ENCODE measurements at places on chromosomes 5 and 9. TPM values are rescaled to one million over a fixed set of nuclear protein-coding genes. Genes with fewer than 3 reads are reported as not detected.

- no peak for DNase-seq
These were observed 4.0 kb downstream of the TTLL11 start for GRCh38 chr9:122088880-122089706.

CDHR2 gene
- polyA plus RNA-seq, result 0.37 TPM

GRCh38 chr9:110048976-110049698 is 158.8 kb downstream of the C9orf152 start:
- DNase-seq, result no peak

DNA sequence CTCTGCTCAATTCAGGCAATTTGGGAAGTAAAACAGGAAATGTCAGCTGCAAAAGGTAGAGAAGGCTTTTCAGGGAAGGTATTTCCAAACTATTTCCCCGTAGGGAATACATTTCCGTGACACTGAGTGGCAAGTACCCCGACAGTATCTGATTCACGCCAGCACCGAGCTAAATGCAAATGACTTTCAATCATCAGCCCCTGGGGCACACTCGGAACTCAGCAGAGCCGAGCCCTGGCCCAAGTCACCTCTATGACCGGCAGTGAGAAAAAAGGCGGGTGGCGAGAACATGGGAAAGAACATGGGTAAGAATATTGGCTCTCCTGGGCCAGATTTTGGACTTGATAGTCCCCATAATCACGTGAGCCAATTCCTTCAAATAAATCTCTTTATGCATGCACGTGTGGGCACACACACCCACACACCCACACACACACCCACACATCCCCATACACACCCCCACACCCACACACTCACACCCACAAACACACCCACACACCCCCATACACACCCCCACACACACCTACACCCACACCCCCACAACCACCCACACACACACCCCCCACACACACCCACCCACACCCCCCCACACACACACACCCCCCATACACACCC is 43.0 kb downstream of the COL23A1 start:
- no peak for DNase-seq

GRCh38 chr9:121757281-121757585 is 105.8 kb downstream of the DAB2IP start:
- no peak for DNase-seq

DNA sequence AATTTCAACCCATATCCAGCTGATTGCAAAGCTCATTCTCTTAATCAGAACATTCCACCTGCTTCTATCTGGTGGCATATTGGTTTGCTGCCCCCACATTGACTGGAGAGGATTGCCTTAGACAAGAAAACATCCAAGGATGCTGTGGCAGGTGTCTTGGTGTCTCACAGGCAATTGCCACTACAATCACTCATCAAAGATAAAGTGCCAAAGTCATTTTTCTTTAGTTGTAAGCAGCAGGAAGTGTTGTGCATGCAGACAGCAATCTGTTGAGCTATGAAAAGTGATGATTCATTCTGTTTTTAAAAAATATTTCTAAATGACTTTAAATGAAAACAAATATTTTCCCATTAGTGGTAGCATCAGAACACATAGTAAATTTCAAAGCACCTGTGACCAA is 53.9 kb downstream of the CDH6 start:
- no peak for DNase-seq

- DNase-seq, result no peak
These were observed 184.4 kb upstream of the SLC12A2 start for GRCh38 chr5:127899214-127899610.

DRD1 gene
- polyA plus RNA-seq, result not detected

- no peak for DNase-seq
These were observed 48.3 kb downstream of the TTC1 start for GRCh38 chr5:160057256-160057655.

DNA sequence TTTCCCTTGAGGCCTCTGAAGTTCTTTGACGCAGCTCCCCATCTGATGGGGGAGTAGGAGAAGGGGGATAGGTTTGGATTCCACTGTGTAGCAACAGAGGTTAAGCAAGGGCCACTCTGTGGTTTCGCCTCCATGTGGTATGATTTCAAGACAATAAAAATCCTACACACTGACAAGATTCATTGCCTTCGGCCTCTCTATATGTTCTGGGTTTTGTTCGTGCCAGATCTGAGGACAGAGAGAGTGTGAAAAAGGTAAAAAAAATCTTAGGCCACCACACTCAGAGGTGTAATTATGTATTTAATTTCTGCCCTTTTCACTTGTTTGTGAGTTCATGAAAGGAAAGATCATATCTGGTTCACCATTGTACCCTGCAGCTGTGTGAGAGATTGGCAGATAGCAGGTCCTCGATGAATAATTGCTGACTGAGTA is 715.2 kb upstream of the ZNF608 start:
- DNase-seq, result no peak

- DNase-seq, result no peak
These were observed 128.0 kb downstream of the SLC1A3 start for GRCh38 chr5:36734422-36734821.

SLC2A6 gene
- polyA plus RNA-seq, result 23.0 TPM

RCL1 gene
- polyA plus RNA-seq, result 46.8 TPM

TRIM36 gene
- polyA plus RNA-seq, result 0.12 TPM

GRCh38 chr9:126218359-126219125 is 108.1 kb upstream of the MVB12B start:
- no peak for DNase-seq

- no peak for DNase-seq
These were observed 33.1 kb upstream of the ORM1 start for GRCh38 chr9:114289571-114290481.

PCDHGB7 gene
- 0.37 TPM for polyA plus RNA-seq

GRCh38 chr9:131418143-131419025 is 24.5 kb downstream of the PRRC2B start:
- DNase-seq, result no peak

- DNase-seq, result no peak
These were observed 4.0 kb upstream of the TMEM250 start for GRCh38 chr9:136122425-136123383.

DNA sequence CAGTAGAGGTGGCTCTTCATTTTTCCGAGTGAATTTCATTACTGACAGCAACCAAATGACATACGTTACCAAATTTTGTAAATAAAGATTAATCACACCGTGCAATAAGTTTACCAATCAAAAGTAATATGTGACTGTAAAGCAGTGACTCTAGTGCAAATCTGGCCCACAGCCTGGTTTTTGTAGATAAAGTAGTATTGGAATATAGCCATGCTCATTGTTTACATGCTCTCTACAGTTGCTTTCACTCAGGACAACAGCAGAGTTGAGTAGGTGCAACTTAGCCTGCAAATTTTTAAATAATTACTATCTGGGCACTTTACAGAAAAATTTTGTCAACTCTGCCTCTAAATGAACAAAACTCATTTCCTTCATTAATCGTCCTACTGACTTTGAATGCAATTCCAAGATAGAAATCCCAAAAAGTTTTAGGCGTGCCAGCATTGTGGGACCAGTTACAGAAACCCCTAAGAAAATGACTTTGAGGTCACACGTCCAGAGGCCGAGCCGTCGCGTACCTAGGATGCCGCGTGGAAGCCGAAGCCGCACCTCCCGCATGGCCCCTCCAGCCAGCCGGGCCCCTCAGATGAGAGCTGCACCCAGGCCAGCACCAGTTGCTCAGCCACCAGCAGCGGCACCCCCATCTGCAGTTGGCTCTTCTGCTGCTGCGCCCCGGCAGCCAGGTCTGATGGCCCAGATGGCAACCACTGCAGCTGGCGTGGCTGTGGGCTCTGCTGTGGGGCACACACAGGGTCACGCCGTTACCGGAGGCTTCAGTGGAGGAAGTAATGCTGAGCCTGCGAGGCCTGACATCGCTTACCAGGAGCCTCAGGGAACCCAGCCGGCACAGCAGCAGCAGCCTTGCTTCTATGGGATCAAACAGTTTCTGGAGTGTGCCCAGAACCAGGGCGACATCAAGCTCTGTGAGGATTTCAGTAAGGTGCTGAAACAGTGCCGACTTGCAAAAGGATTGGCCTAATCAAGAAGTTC is 180.7 kb upstream of the TLE4 start:
- DNase-seq, result no peak

DNA sequence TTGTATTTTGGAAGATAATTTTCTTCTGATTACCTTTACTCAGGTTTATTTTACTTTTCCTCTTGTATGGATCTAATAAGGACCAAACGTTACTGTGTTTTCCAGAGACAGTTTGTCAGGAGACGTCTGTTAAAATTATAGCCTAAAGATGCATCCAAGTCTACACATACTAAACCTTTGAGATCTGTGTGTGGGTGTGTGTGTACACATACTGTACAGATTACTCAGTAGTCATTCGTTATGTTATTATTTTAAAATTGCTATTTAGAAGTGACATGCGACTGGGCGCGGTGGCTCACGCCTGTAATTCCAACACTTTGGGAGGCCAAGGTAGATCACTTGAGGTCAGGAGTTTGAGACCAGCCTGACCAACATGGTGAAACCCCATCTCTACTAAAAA is 51.6 kb upstream of the CNTLN start:
- DNase-seq, result no peak

DNA sequence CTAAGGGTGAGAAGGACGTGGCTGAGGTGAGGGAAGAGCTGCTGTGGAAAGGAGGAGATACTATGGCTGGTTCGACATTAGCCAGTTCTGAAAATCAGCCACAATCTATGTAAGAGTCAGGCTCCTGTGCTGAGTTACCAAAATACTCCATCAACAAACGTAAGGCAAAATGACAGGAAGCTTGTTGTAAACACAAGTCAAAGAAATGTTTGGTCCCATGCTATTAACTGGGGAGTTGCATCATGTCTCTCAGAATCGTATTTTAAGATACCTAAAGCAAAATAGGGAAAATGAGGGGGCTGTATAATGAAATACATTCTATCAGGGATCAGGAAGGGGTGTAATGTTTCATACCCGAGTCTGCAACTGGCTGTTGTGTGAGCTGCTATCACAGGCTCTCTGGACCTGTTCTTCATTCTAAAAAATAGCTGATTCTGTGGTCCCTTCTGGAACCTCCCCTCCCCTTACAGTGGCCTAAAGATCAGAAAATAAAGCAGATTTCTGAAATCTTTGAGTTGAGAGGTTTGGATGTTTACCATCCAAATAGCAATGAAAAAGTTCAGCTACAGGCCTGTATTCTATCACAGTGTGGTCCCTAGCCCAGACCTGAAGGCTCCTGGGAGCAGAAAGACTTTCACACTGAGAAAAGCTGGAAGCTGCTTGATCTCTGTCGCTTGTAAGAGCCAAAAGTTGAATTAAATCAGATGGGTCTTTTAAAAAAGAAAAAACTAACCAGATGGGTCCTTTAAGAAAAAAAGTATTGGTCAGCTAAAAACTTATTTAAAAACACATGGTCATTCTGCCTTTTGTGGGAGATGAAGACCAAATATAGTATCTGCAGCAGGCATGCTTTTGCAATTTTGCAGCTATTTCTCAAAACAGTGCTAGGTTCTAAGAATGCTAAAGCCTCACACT is 97.8 kb upstream of the SMC5 start:
- no peak for DNase-seq

DNA sequence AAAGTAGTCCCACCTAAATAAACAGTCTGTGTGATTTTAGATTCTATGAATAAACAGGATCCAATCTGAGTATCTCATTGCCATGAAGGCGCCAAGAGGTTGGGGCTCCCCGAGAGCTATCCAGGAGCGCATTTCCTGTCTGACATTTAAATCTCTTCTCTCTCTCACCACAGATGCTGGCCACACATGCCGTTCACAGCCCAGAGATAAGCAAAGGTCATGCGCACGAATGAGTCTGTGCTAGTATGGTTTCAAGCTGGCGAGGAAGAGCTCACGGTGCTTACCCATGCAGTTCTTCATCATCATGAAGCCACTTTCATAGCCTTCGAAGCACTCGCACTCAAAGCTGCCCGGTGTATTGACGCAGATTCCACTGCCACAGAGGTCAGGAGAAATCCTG is 199.4 kb downstream of the FBN2 start:
- DNase-seq, result no peak

DNA sequence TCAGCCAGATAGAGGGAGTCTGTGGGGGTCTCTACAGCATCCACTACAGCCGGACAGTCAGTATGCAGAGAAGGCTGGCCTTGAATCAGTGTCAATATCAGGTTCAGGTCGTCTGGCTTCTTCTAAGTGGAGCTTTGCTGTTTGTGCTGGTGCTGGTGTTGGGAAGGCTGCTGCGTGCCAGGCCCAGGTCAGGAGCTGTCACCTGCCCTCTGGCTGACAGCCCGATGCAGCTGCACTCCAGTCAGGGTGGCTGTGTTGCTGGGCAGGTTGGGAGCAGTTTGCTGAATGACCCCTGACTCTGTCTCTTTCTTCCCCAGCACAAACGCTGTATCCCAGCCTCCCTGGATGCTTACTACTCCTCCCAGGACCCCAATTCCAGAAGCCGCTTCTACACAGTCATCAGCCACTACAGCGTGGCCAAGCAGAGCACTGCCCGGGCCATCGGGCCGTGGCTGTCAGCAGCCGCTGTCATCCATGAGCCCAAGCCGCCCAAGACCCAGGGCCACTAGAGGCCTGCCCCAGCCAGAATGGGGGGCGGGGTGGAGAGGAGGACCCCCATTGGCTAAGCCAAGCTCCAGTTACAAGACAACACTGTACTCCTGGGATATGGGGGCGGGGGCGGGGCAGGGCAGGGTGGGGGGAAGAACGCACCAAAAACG is 61.6 kb downstream of the NSG2 start:
- no peak for DNase-seq

CNTFR gene
- not detected for polyA plus RNA-seq

- no peak for DNase-seq
These were observed 31.3 kb upstream of the HTR4 start for GRCh38 chr5:148685520-148686134.

- no peak for DNase-seq
These were observed 169.2 kb upstream of the TARS1 start for GRCh38 chr5:33271606-33272005.

DNA sequence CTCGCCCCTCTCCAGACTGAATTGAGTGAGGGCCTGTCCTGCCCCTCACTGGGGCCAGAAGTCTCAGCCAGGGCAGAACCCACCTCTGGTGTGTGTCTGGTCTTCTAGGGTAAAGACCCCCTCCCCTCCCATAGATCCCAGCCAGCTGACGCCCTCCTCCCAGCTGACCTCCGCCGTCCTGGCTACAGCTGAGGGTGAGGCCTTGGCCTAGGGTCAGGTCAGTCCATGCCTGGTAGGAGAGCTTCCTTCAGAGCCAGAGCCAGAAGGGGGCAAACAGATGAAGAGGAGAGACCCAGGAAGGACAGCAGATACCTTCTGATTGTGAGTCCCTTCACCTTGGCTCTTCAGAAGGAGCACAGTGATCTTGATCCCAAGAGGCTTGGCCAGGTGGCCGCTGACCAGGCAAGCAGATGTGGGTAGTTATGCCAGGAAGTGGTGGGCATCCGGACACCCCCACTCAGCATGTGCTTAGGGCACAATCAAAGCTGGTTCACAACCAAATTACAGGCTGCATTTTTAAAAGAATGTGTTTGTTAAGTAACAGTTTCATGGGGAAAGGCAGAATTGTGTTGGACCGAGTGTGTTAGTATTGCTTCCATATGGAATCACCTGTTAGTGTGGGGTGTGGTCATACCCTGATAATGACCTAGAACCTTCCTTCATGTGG is 29.9 kb downstream of the JADE2 start:
- DNase-seq, result no peak

TNC gene
- 0.28 TPM for polyA plus RNA-seq

ORM2 gene
- not detected for polyA plus RNA-seq

DNA sequence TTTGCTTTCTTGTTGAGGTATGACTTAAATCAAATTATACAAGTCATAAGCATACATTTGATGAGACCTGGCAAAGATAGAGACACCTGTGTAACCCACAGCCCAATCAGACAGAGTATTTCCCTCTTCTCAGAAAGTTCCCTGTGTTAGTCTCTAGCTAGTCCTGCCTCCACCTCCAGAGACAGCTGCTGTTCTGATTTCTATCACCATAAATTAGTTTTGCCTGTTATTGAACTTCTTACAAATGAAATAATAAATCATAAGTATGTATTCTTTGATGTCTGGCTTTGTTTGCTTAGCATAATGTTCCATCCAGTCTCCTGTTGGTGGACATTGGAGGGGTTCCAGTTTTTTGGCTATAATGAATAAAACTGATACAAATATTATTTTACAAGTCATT is 194.5 kb downstream of the ICE1 start:
- no peak for DNase-seq
